ENCODE measurements at places on chromosomes 3 and 15. TPM values are rescaled to one million over a fixed set of nuclear protein-coding genes. Genes with fewer than 3 reads are reported as not detected.

The ANKUB1 gene
- total RNA-seq: not detected

The SQOR gene
- total RNA-seq: 37.0 TPM

The RGMA gene
- 2.0 TPM for total RNA-seq

The SLC24A5 gene
- not detected for total RNA-seq

- DNase-seq: peak; percentile 4
- H3K4me3 ChIP-seq: peak overlapping the region; percentile 71
Observed at GRCh38 chr3:62319570-62320243, 53.6 kb downstream of the FEZF2 start.

GRCh38 chr15:65416845-65417416 is 5.8 kb downstream of the IGDCC4 start:
- peaks cover 39% of the 10 kb centered on the region for H3K4me1 ChIP-seq
- no peak overlapping the region for H3K4me3 ChIP-seq
- DNase-seq: peak; percentile 50
- no peaks in the 10 kb centered on the region for H3K36me3 ChIP-seq
- peak overlapping the region; percentile 57 for H3K27ac ChIP-seq

DNA sequence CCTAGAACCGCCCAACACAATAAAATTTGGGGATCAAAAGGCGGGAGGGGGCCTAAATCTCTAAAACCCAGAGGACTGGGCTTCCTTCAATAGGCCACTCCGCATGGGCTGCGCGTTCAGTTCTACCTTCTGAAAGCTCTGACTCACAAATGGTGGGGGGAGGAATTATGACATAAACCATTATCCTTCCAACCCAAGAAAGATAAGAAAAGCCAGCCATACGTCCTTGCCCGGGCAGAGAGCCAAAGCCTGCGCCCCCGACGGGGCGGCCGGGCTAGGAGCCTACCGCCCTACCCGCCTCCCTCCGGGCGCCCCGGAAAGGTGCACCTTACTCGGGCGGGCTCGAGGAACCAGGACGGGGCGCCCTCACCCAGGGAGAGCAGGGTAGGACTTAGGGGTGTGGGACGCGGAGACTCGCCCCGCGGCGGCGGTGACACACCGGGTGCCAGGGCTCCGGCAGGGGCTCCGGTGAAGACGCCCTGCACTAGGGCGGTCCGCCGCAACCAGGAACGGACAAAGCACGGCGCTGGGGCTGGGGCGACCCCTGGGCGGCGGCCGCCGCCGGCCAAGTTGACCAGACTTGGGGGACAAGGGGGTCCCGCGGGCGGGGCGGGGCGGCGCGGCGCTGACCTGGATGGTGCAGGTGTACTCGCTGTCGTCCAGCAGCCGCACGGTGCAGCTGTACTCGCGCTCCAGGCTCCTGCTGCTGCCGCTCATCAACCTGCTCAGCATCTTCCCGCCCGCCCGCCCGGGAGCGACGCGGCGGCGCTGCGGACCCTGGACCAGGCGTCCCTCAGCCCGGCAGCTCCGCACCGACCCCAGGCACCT is 534 bp downstream of the FRMD5 start:
- peak overlapping the region; percentile 50 for H3K27ac ChIP-seq
- H3K27me3 ChIP-seq: peaks cover 16% of the 10 kb centered on the region
- no peaks in the 10 kb centered on the region for H3K4me1 ChIP-seq
- DNase-seq: peak; percentile 73
- no peaks in the 10 kb centered on the region for H3K36me3 ChIP-seq

GRCh38 chr3:98892263-98892662 is 9.2 kb downstream of the DCBLD2 start:
- H3K27ac ChIP-seq: no peak overlapping the region
- no peak overlapping the region for H3K4me3 ChIP-seq
- no peaks in the 10 kb centered on the region for H3K27me3 ChIP-seq
- H3K36me3 ChIP-seq: no peaks in the 10 kb centered on the region
- H3K4me1 ChIP-seq: no peaks in the 10 kb centered on the region

DNA sequence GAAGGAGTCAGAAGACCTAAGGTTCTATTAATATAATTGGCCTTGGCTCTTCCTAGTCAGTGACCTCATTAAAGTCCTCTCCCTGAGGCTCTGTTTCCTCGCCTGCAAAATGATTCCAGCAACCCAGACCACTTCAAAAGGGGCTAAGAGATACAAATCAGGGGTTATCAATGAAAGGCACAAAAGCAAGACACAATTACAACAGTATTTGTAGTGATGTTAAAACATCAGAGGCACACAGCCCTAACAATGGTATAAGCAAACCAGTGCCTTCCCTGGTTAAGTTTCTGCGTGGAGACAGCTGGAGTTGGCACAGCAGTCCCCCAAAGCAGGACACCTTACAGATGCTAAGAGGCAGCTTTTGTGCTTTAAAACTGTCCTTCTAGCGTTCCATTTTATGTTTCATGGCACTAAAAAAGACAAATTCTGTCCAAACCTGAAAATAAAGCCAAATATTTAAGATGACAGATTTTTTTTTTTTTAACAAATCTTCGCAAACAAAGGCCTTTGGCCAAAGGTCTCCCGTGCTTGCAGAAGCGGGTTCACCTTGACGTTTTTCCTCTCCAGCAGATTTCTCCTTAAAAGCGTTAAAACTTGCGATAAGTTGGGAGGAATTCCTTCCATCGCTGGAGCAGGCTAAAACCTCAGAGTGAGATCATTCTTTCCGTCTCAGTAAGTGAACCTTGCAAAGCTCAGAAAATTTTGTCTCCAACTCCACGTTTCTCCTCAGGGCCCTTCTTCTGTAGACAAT is 999 bp downstream of the ZNF280D start:
- no peak for DNase-seq
- no peaks in the 10 kb centered on the region for H3K4me1 ChIP-seq
- no peak overlapping the region for H3K4me3 ChIP-seq
- H3K27me3 ChIP-seq: no peaks in the 10 kb centered on the region

GRCh38 chr3:30858894-30859389 is 35.5 kb downstream of the GADL1 start:
- no peaks in the 10 kb centered on the region for H3K27me3 ChIP-seq
- DNase-seq: no peak
- no peak overlapping the region for H3K27ac ChIP-seq
- H3K4me1 ChIP-seq: no peaks in the 10 kb centered on the region
- no peaks in the 10 kb centered on the region for H3K36me3 ChIP-seq

DNA sequence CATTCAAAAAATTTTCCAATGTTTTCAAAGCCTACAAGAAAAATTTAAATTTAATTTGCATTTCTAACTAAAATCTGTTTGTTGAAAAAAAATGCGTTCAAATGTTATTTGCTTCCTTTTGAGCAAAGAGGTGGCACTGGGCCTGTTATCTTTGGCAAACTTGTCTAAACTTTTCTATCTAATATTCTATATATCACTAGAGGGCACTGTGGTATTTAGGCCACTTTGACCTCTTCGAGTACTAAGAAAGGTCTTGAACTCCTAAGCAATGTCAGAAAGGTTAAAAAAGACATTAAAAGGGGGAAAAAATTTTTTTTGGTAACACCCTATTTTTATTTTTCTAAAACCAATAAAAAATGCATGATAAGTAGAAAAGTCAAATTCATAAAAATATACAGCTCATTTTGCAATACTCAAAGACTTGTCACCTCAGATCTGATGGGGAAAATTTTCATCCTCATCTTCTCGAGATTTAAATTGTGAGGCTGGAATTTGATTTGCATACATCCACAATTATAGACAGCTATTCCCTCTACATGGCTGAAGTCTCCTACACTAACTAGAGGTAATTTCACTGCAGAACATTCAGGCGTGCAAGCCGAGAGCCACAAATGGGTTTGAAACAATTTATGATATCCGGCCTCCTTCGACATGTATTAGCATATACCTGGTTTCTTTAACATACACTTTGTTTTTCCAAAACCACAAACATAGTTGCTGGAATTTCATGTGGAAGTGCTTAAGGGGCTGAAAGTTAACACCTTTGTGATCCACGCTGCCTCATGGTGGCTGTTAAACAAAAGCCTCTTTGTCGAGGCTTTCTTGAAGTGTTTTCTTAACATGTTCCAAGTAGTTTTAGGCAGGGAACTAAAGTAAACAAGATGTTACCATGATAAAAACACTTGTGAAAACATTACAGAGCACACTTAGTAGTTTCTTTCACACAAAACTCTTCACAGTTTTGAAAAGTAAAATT is 576.4 kb downstream of the FOXP1 start:
- peak overlapping the region; percentile 62 for H3K27ac ChIP-seq
- H3K27me3 ChIP-seq: no peaks in the 10 kb centered on the region
- no peaks in the 10 kb centered on the region for H3K36me3 ChIP-seq
- H3K4me1 ChIP-seq: peaks cover 9% of the 10 kb centered on the region
- H3K4me3 ChIP-seq: no peak overlapping the region

DNA sequence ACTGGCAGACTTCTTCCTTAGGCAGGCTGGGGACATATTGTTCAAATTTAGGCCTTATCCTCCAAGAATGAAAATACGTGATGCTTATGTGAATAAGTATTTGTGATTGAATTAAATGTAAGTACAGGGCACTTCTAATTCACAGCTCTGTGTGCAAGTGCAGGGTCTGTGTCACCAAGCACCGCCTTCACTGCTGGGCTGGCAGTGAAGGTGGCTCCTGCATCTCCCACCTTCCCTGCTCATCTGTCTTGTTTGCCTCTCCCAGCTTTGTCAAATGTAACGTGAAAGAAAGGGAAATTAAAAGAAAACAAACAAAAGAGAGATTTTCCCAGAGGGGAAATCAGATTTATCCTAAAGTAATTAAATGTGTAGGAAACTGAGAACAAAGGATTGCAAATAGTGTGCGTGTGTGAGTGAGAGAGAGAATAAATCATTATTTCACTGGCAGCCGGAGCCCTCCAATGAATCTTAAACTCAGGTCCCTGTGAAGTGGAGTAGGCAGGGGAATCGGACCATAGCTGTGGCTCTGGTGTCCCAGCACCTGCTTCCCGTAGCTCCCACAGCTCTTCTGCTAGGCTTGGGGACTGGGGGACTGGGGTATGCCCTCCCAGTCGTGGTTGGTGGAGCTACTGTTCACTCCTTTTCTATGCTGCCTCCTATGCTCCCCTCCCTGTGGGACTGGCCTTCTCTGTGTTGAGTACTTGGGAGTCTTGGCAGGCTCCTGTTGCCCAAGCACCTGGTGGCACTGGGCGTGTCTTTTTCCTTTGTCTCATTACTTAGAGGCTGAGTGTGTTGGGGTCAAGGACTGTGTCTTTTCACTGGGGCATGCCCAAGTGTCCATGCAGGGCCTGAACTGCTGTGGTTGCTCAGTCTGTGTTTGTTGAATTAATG is 222.2 kb downstream of the EPHB1 start:
- H3K27ac ChIP-seq: no peak overlapping the region
- H3K4me1 ChIP-seq: no peaks in the 10 kb centered on the region
- H3K27me3 ChIP-seq: no peaks in the 10 kb centered on the region
- no peak for DNase-seq

DNA sequence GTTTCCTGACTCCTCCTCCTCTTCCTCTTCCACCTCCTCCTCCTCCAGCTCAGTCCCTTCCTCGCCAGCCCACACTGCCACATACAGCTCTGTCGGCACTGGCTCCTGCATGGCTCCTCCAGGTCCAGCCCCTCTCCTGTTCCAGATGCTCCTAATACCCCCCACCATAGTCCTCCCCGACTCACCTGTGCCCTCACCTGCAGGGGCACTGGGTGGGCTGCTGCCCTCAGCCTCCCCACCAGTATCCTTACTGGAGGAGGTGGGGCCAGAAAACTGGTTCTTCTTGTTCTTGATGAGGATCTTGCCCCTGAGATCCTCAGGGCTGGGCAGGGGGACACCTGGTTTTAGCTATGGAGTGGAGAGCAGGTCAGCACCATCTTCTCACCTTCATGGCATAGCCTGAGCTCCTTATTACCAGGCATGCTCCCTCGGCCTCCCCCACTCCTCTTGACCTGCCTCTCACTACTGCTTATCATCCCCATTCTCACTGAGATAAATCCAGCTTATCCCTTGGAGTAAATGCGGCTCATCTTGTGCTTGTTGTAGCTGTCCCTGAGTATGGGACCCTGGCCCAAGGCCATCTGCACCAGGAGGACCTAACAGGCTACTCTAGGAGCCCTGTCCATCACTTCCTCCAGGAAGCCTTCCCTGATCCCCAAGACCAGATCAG is 11.0 kb downstream of the PLCB2 start:
- H3K36me3 ChIP-seq: no peaks in the 10 kb centered on the region
- H3K27ac ChIP-seq: no peak overlapping the region
- no peak overlapping the region for H3K4me3 ChIP-seq
- no peak for DNase-seq
- peaks cover 6% of the 10 kb centered on the region for H3K4me1 ChIP-seq
- H3K27me3 ChIP-seq: peaks cover 22% of the 10 kb centered on the region

- H3K36me3 ChIP-seq: no peaks in the 10 kb centered on the region
- peak within 1 kb of the TSS; percentile 74 for H3K4me3 ChIP-seq
- peak within 1 kb of the TSS; percentile 98 for H3K27ac ChIP-seq
- H3K27me3 ChIP-seq: no peaks in the 10 kb centered on the region
- DNase-seq: peak; percentile 91
Observed at GRCh38 chr3:122564155-122564912, at the start of the genes DTX3L and PARP9. DTX3L (plus strand) TSS chr3:122564338; CDS start chr3:122564427, 89 bp downstream. PARP9 (minus strand) TSS chr3:122564300; CDS start chr3:122559620, 4,680 bp downstream.

GRCh38 chr3:71304684-71305083 is 278.8 kb downstream of the FOXP1 start:
- H3K4me3 ChIP-seq: peak overlapping the region; percentile 56
- H3K4me1 ChIP-seq: peaks cover 44% of the 10 kb centered on the region
- H3K27me3 ChIP-seq: no peaks in the 10 kb centered on the region
- H3K36me3 ChIP-seq: no peaks in the 10 kb centered on the region
- peak; percentile 63 for DNase-seq

DNA sequence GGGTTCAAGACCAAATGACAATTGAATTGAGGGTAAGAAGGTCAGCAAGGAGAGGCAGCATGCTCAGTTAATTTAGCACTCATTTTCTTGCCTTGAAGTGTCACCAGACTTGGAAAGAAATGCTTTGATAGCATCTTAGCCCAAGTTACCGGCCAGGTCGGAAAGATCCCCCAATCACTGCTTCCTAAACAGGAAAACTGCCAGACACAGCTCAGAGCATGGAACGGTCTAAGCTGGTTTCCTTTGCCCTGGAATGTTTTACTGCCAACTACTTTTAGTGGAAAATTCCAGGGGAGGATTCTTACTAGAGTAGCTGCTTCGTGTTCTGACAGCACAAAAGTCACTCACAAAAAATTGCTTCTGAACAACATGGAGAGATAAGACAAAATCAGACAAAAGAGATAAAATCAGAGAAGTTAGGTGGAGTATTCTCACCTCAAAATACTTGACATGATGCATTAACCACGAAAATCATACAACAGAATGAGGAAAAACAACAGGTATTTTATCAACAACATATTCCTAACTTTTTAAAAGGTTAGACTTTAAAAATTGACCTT is 65.5 kb downstream of the CCR4 start:
- no peak overlapping the region for H3K4me3 ChIP-seq
- H3K36me3 ChIP-seq: no peaks in the 10 kb centered on the region
- H3K27ac ChIP-seq: no peak overlapping the region

DNA sequence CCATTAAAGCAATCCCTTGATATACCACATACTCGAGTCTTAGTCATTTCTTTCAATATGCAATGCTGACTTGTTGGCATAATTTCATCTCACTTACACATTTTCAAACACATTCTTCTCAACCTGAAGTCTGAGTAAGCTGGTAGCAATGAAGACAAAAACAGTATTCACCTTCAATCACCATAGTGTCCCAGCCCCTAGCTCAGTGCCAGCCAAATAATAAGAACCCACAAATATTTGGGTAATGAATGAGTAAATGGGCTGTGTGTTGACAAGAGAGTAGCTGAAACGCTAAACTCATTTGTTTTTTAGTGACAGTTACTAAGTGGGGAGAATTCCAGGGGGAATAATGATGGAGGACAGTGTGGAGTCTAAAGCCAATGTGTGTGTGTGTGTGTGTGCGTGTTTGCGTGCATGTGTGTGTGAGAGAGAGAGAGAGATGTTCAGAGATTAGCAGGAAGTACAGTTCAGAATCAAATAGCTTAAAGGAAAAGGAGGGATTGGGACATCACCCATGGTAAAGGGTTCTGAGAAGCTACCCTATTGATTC is 165.7 kb downstream of the GAP43 start:
- H3K4me1 ChIP-seq: peaks cover 9% of the 10 kb centered on the region
- H3K27me3 ChIP-seq: no peaks in the 10 kb centered on the region
- no peaks in the 10 kb centered on the region for H3K36me3 ChIP-seq
- no peak overlapping the region for H3K27ac ChIP-seq
